Stimulated activated CD4-positive, alpha-beta T cell treated with anti-CD3 and anti-CD28 coated beads, Interleukin-4, amount 100 ng/mL, for 4 hours (primary cell): ENCODE measurements at places on chromosomes 12 and 14.

- DNase-seq = no peak
These were observed 16.5 kb downstream of the KRT85 start for GRCh38 chr12:52350786-52351185.

DNA sequence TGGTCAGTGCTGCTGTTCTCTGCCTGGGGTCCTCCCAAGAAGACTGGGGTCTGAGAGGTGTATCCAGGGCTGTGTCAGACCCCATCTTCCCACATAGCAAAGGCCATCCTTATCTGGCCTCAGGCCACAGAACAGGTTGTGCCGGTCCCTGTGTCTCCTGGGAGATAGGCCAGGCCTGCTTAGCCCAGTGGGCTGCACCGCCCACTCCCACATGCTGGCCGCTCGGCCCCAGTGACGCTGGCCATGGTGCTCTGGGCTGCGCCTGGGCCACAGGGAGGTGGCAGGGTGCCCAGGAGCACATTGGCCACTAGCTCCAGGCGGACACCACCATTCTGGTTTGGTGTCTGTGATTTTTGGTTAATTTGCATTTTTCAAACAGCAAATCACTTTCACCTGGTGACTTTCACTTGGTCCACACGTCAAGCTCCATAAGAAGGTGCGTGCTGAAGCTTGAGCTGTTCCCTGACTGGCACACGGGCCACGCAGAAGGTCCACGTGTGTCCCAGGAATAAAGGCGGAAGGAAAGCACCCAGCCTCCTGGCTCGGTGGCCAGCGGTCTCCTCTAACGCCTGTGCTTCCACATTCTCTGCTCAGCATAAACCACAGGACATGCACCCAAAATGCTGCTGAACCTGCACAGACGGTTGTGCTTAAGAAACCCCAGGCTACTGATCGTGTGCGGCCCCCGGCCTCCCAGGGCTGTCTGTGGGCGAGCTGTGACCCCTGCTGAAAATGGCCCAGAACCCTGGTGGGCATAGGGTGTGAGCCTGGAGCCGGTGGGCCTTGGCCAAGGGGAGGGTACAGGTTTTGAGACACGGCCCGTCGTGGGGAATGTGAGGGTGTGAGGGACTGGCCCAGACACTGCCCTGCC is 4.6 kb downstream of the FBRSL1 start:
- DNase-seq = no peak

GRCh38 chr12:72286526-72286925 is 14.4 kb downstream of the TRHDE start:
- DNase-seq = no peak

DNA sequence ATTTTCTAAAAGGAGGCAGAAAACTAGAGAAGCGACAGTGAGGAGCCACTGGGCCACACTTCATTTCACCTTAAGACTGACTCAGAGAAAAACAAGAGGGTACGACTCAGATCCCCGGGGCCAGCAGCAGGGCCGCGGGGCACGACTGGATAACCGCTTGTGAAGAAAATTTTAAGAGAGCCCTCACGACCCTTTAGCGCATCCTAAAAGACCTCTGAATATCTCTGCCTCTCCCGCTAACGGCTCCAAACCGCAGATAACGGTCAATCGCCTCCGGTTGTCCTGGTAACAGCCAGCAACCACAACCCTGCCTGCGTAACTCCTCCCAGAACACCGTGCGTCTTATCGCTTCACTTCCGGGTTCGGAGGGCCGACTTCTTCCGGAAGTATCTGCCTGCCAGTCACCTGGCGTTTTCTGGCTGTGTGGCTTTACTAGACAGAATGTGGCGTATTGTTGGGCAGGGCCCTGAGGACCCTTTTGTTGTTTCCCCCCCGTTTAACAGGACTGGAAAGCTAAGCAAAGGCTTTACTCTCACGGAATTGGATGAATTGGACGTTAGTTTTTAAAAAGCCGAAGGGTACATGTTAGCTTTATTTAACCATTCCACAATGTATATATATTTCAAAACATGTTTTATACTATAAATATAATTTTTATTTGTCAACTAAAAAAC is 5.4 kb upstream of the ATP23 start:
- DNase-seq = peak; percentile 76

GRCh38 chr12:83807871-83808270 is 1104.7 kb downstream of the SLC6A15 start:
- DNase-seq = no peak

GRCh38 chr12:38921025-38921677 is 15.8 kb upstream of the CPNE8 start:
- DNase-seq = no peak

DNA sequence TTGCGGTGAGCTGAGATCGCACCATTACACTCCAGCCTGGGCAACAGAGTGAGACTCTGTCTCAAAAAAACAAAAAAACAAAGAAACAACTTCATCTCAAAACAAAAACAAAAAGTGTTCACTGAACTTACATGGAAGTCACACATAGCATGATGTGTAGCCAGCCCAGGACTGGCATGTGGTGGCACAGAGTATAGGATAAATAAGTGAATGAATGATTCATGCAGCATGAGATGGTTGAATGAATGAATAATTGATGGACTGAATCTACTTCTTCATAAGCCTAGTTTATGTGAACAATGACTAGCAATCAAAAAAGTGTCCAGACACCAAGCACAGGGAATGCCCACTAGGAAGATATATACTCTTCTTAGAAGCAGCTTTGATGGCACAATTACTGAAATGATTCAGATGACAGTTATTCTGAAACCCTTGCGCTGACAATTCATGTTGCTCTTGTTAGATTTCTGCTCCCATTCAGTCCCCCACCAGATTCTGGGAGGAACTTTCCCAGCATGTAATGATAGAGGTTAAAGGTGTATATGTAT is 31.6 kb upstream of the SERPINA6 start:
- no peak for DNase-seq

DNA sequence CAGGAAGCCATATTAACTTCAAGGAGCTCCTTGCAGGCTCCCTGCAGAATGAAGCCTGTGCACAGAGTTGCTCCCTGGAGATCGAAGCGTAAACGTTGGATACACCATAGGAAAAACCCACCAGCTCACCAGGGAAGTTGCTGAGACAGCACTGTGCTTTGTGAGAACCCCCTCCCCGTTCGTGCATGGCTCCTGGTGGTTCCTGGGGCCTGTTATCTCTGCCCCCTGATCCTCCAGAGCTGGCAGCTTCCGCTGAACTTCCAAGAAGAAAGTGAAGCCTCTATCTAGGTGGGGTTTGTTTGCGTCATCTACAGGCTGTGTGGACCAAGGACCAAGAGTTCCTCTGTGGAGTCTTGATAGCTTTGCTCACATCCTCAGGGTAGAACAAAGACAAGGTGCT is 2.4 kb upstream of the CCDC85C start:
- DNase-seq = no peak
